ENCODE measurements at places on chromosomes 4 and X. TPM values are rescaled to one million over a fixed set of nuclear protein-coding genes. Genes with fewer than 3 reads are reported as not detected.

DNA sequence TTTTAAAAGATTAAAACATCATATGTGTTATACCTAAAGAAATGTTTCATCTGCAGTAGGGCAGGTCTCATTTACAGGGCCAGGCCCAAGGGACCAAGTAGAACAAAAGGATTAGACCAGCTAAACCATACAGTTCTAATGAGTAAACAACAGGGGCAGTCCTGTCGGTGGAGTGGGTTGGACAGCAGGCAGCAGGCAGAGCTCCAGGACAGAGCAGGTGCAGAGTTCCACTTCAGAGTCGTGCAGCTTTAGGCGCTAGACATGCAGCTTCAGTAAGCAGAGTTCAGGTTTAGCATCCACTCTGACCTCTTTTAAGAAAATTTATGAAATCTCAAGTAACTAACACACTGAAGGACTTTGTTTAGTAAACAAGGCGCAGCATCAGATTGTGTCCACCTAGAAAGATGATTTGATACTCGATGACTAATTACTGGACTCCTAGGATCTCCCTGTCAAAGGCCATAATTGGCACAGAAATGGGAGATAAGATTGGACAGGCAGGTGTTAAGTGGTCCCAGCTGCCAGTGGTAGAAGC lies 487.7 kb upstream of the INTU start:
- no peak for DNase-seq

The UGT2B11 gene
- not detected for total RNA-seq

The SH3D19 gene
- total RNA-seq, result not detected

The GYG2 gene
- not detected for total RNA-seq

The ADRA2C gene
- not detected for total RNA-seq
